Neural progenitor cell (in vitro differentiated cells): ENCODE measurements at places on chromosomes 6 and 20.

GRCh38 chr20:9359561-9360308 lies 154.7 kb upstream of the LAMP5 start:
- no peak overlapping the region for H3K4me3 ChIP-seq
- no peaks in the 10 kb centered on the region for H3K36me3 ChIP-seq
- peak; percentile 60 for DNase-seq
- H3K4me1 ChIP-seq, result peaks cover 6% of the 10 kb centered on the region

GRCh38 chr20:32052778-32053362 lies 828 bp downstream of the HCK start:
- DNase-seq, result peak; percentile 42
- H3K36me3 ChIP-seq, result no peaks in the 10 kb centered on the region
- no peak overlapping the region for H3K27ac ChIP-seq
- H3K4me1 ChIP-seq, result no peaks in the 10 kb centered on the region
- H3K4me3 ChIP-seq, result peak overlapping the region; percentile 52
- peaks cover 70% of the 10 kb centered on the region for H3K27me3 ChIP-seq

DNA sequence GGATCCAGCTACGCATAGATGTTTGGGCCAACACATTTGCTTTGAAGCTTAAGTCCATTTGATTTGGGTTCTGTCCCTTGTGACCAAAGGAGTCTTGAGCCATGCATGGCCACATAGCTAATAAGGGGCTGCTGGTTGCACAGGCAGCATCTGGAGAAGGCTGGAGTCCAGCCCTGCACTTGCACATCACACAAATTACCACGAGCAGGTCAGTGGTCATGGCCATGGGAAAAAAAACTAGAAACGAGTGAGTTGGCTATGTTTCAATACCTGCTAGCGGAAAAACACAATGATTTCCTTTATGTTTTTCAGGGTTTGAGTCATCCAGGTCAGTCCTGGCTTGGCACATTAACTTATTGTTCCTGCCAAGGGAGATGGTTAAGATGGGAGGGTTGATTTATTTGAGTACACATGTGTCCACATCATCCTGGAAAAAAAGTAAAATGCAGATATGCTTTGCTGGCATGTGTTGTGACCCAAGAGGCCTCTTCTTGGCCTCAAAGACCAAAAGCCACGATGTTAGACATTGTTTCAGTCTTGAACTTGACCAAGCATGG lies 5.6 kb upstream of the STX16 start:
- no peak overlapping the region for H3K27ac ChIP-seq
- no peak for DNase-seq
- H3K4me3 ChIP-seq, result no peak overlapping the region
- no peaks in the 10 kb centered on the region for H3K36me3 ChIP-seq
- peaks cover 15% of the 10 kb centered on the region for H3K27me3 ChIP-seq

DNA sequence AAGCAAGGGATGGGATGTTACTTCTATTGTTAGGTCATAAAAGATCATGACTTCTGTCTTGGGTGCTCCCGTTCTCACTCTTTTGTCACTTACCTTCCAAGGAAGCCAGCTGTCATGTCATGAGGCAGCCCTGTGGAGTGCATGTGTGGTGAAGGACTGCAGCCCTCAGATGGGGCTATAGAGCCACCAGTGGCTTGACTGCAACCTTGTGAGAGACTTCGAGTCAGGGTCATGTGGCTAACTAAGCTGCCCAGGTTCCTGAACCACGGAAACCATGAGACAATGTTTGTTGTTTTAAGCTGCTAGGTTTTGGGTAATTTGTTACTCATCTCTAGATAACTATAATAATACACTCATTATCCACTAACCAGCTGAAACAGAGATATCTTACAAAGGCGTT lies 477.1 kb downstream of the BTBD3 start:
- H3K4me1 ChIP-seq, result no peaks in the 10 kb centered on the region
- no peaks in the 10 kb centered on the region for H3K27me3 ChIP-seq
- H3K36me3 ChIP-seq, result no peaks in the 10 kb centered on the region
- no peak overlapping the region for H3K27ac ChIP-seq
- no peak overlapping the region for H3K4me3 ChIP-seq
- peak; percentile 29 for DNase-seq

DNA sequence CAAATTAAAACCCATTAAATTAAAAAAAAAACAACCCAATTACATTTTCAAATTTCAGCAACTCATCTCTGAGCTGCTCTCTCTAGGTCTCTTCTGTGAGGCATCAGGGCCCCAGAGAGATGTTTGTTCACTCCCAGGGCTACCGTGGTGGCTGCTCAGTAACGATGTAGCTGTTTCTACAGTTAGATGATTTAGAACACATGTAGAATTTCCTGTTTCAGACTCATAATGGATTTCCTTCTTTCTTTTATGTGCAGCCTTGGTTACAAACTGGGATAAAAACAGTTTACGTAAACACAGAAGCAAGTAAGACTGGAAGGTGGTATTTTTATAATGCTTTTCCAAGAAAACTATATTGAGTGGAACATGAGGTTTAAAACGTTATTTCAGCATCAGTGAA lies 116.1 kb upstream of the CCN2 start:
- no peak overlapping the region for H3K27ac ChIP-seq
- H3K4me3 ChIP-seq, result no peak overlapping the region
- H3K27me3 ChIP-seq, result no peaks in the 10 kb centered on the region
- DNase-seq, result no peak
